Fibroblast of the conjunctiva (primary cell): ENCODE measurements at places on chromosomes 16 and 17.

DNA sequence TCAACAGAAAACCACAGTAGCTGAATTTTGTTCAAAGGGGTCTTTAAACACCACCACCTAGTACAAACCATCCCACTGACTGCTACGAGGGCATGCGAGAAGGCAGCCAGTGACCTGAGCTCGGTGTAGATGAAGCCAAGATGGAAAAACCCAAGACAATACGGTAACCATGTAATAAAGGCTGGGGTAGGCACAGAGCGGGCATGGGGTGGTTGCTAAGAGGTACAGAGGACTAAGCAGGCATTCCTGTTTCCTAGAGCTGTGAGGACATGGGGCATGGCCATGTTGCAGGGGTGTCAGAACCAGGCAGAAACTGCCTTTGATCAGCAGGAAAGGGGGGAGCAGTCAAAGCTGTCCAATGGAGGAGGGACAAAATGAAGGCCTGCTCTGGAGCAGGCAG lies 52.1 kb downstream of the NDEL1 start:
- no peak for DNase-seq

DNA sequence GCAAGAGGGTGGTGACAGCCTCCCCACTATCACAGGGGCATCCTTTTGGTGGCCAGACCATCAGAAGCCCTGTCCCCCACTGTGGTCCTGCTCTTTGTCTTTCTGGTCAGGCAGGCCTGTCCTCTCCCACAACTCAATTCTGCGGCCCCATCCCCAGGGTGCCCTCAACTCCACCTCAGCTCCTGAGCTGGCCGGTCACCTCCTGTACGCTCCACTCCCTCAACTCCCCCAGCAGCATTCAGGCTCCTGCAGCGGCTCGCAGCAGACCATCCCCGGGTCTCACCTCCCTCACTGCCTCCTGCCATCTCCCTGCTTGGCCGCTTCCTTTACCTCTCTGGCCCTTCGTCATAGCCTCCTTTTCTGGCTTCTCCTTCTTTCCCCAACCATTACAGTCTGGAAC lies 43.4 kb upstream of the MTSS2 start:
- no peak for DNase-seq

DNA sequence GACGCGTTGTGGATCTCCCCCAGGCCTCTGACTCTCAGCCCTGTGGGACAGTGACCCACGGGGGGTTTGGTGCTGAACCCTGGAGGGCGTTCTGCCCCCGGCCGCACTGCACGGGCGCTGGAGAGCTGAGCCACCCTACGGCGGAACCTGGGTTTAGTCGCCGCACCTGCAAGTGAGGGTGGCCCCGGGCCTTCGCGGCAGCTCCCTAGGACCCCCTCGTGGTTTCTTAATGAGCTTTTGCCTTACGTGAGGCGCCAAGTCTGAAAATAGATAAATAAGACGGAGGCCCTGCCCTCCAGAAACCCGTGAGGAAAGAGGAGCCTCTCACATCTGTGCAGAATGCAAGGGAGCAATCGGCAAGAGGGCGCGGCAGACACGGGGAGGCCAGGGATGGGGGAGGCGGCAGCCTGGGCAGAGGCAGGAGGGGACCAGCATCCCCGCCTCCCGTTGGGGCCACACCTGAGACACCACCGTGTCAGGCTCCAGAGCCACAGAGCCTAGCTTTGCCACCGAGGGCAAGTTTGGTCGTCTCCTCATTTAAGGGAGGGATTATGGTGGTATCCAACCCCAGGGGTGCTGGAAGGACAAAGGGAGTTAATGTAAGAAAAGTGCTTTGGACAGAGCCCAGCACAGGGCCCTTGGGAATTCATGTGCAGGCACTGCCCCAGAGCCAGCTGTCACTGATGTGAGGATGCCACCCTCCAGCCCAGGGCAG lies 153.2 kb upstream of the CHMP6 start:
- DNase-seq: no peak

- DNase-seq: no peak
These were observed 75.6 kb downstream of the SPECC1 start for GRCh38 chr17:20084621-20085282.

DNA sequence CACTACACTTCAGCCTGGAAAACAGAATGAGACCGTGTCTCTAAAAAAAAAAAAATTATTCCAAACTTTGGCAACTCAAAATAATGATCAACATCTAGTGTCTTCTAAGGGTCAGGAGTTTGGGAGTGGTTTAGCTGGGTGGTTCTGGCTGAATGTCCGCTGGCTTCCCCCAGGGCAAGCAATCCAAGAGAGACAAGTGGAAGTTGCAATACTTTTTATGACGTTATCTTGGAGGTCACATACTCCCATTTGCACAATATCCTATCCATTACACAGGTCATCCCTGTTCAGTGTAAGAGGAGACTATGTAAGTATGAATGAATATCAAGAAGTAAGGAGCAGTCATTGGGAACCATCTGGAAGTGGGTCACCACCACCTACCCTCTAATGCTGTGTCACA lies 15.2 kb upstream of the CLEC3A start:
- DNase-seq: no peak

DNA sequence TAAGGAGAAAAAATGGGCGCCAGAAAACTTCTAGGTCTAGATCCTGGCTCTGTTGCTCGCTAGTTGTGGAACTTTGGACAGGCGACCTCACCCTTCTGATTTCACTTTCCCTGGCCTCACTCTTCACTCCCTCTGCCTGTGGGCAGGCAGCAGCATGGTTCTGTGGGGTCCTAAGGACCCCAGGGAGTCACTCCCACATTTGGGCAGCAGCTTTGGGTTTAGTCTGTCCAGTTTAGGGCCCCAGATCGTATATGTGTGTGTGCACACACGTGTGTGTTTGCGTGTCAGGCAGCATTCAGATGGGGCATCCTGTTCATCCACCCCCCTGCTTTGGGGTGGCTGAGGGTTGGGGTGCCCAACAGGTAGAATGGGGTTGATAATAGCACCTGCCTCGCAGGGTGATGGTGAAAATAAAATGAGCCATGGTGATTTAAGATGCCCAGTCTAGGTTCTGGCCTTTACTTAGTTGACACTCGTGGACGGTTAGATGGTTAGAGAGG lies 102.2 kb downstream of the RAB11FIP4 start:
- no peak for DNase-seq

DNA sequence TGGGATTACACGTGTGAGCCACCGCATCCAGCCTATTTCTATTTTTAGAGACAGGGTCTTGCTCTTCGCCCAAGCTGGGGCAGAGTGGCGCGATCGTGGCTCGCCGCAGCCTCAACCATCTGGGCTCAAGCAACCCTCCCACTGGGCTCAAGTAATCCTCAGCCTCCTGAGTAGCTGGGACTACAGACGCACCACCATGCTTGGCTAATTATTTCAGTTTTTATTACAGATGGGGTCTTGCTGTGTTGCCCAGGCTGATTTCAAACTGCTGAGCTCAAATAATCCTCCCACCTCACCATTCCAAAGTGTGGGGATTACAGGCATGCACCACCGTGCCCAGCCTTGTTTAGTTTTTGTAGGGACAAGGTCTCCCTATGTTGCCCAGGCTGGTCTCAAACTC lies 53.8 kb downstream of the CCDC57 start:
- DNase-seq: no peak

- no peak for DNase-seq
These were observed 2.1 kb downstream of the NHERF1 start for GRCh38 chr17:74750327-74751069.

DNA sequence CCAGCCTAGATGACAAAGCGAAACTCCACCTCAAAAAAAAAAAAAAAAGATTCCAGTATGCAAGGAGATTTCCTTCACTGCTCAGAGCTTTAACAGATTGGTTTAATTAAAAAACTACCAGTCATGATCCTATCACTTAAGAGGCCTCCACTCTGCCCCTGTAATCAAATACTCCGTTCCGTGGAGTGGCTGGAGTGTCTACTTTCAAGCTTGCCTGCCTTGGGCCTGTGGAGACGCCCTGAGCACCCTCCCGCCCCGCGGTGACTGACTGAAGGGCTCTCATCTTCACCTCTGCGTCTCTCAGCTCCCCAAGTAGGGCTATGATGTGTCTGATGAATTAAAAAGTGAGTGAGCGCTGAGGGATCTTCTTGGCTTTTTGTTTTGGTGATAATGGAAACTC lies 25.3 kb upstream of the TRPV3 start:
- DNase-seq: no peak

GRCh38 chr17:7122381-7122780 lies 7.8 kb upstream of the ASGR2 start:
- peak; percentile 8 for DNase-seq

GRCh38 chr17:79861413-79862216 lies 22.4 kb upstream of the CBX4 start:
- DNase-seq: no peak

DNA sequence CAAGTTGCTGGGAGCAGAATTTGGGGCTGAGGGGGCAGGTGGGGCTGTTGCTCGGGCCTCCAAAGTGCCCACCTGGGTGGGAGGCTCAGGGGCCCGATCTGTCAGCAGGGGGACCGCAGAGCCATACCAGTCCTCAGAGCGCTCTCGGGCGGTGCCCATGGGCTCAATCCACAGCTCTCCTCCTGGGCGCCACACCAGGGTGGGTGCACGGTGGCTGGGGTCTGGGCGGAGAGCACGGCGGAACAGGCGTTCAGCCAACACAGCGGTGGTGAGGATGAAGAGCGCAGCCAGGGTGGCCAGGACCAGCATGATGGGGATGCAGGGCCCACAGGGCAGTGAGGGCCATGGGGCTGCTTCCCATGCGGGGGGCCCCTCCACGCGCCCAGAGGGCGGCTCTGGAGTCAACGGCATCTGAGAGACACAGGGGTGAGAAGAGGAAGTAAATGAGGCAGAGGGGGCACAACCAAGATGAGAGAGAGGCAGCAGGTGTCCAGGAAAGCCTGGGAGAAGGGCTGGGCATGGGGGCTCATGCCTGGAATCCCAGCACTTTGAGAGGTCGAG lies 1.2 kb downstream of the C16orf54 start:
- no peak for DNase-seq

DNA sequence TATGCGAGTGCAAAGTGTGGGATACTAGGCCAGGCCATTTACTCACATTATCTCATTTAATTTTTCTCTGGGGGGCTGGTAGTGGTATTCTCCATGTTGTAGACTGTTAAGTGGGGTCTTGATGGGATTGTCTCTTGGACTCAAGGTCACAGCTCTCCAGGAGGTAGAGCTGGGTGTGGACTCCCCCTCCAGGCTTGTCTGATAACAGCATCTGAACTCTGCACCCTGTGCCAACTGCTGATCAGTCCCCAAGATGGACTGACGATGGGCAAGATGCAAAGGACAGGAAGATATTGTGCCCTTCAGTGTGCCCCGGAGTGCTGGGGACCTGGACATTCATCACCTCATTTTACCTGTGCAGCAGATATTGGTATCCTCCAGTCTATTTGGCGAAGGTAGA lies 147.8 kb downstream of the MSI2 start:
- DNase-seq: no peak

- no peak for DNase-seq
These were observed 5.0 kb downstream of the TAX1BP3 start for GRCh38 chr17:3663102-3664011.

- no peak for DNase-seq
These were observed 11.2 kb upstream of the MTSS2 start for GRCh38 chr16:70696952-70697593.

GRCh38 chr17:77963441-77963840 lies 4.9 kb downstream of the TNRC6C start:
- DNase-seq: peak; percentile 79

- no peak for DNase-seq
These were observed 12.7 kb upstream of the SPAG9 start for GRCh38 chr17:51133365-51133764.

DNA sequence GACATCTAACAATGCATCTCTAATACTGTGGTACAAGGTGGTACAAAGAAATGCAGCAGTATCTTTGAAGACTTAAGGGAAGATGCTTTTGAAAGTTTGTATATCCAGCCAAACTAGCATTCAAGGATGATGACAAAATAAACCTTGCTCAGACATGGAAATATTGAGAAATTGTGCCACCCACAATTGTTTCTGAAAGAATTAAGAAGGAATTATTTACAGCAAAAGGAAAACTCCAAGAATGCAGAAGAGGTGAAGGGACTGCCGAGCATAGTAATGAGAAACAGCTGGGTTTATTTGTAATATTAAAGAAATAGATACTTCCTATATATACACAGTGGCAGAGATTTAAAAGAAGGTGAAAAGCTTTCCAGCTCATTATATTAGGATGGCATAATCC lies 29.5 kb downstream of the PMFBP1 start:
- DNase-seq: peak; percentile 8

- DNase-seq: no peak
These were observed 74.8 kb downstream of the HS3ST2 start for GRCh38 chr16:22888791-22889190.

- no peak for DNase-seq
These were observed 332.7 kb downstream of the ZFHX3 start for GRCh38 chr16:72715267-72715666.

DNA sequence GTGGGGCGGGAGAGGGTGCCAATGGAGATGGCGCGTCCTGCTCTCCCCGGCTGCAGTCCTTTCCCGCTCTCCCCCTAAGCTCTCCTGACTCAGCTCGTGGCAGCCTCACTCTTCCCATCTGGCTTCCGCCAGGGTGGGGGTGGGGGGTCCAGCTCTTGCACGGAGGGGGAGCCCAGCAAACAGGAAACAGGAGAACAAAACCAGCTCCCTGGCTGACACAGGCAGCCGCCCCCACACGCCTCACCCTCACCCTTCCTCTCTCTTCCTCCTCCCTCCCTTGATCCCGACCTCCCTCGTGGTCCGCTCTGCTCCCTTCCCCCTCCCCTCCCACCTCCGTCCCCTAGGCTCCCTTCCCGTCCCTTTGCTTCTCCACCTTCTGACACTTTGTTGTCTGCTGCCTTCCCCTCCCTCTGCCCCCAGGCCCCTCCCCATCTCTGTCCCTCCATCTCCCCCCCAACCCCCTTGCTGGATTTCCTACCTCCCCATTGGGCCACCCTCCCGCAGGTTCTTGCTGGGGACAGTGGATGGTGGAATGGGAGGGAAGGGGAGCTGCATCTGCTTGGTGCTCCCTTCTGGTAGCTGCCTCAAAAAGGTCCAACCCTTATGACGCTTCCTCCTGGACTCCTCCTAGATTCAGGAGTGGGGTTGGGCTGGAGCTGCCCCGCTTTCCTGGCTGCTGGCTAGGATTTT lies 23.7 kb downstream of the ARHGAP23 start:
- peak; percentile 68 for DNase-seq

DNA sequence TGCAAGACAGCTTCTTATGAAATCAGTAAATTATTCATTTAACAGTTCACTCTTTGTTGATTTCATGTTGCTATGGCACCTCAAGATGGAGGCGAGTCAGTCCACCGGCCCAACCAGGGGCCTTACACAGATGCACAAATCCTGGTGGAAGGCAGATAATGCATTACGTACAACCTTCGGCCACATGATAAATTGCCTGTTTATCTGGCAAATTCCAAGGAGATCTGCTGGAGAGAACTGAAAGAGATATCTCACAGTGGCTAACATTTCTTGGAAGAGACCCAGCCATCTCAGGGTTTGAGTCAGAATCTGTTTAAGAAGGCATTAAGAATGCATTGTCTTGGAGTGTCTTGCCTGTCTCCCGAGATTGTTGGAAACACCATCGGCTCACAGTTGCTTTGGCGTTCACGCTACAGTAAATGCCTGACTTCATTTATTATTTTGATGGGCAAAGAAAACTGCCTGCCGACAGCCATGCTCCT lies 225.6 kb downstream of the MSI2 start:
- peak; percentile 45 for DNase-seq
